Activated naive CD4-positive, alpha-beta T cell treated with anti-CD3 and anti-CD28 coated beads, Interleukin-2, amount 50 U/mL, for 72 hours (primary cell): ENCODE measurements at places on chromosomes 4 and X. TPM values are rescaled to one million over a fixed set of nuclear protein-coding genes. Genes with fewer than 3 reads are reported as not detected.

Gene FAM114A1
- 0.41 TPM for total RNA-seq

Gene CPZ
- total RNA-seq: not detected

Gene CTBP1
- total RNA-seq: 74.7 TPM

Gene BEX4
- 11.5 TPM for total RNA-seq

Gene GPR119
- not detected for total RNA-seq

Gene NDST4
- not detected for total RNA-seq

Gene UNC5C
- total RNA-seq: not detected

Gene SLC10A6
- not detected for total RNA-seq

Gene ZMAT1
- total RNA-seq: 5.1 TPM

Gene SSX3
- not detected for total RNA-seq

Gene P2RY4
- 0.14 TPM for total RNA-seq

Gene FAM53A
- total RNA-seq: 5.4 TPM

Gene MSANTD1
- total RNA-seq: 1.6 TPM

Gene TEX13B
- total RNA-seq: not detected

Gene PRKG2
- 0.25 TPM for total RNA-seq

Gene SYP
- total RNA-seq: 69.3 TPM

Gene ARHGAP24
- not detected for total RNA-seq

Gene KLHL34
- 1.5 TPM for total RNA-seq

Gene P2RY10
- 47.2 TPM for total RNA-seq

Gene CT47B1
- not detected for total RNA-seq

Gene TMPRSS11D
- not detected for total RNA-seq

Gene PHEX
- 0.93 TPM for total RNA-seq

Gene HGFAC
- total RNA-seq: not detected

Gene XAGE2
- not detected for total RNA-seq

Gene TMSB15C
- total RNA-seq: 4.5 TPM

Gene MAOA
- 3.8 TPM for total RNA-seq

Gene CEP44
- total RNA-seq: 39.0 TPM

Gene GRIA2
- not detected for total RNA-seq

Gene TENM3
- not detected for total RNA-seq

Gene UGT2A3
- total RNA-seq: not detected

Gene NCAPG
- 80.6 TPM for total RNA-seq

Gene TEC
- total RNA-seq: 8.3 TPM

Gene SERPINA7
- not detected for total RNA-seq

Gene ABLIM2
- total RNA-seq: 0.41 TPM

Gene MAGEE2
- total RNA-seq: not detected

Gene GRIA3
- total RNA-seq: not detected

Gene FOXR2
- total RNA-seq: not detected

Gene F11
- not detected for total RNA-seq

Gene AFF2
- total RNA-seq: 0.77 TPM

Gene ZXDA
- total RNA-seq: 4.6 TPM

Gene OTC
- total RNA-seq: not detected

Gene DKK2
- not detected for total RNA-seq

Gene GPAT3
- 1.0 TPM for total RNA-seq

Gene UGT2B7
- total RNA-seq: not detected

Gene NONO
- total RNA-seq: 527 TPM

Gene SLC25A43
- 1.8 TPM for total RNA-seq

Gene SLC49A3
- 1.3 TPM for total RNA-seq

Gene USP26
- not detected for total RNA-seq

Gene NEK1
- 13.7 TPM for total RNA-seq

Gene MAGEE1
- 4.5 TPM for total RNA-seq

Gene CDX4
- not detected for total RNA-seq

Gene HSFX4
- total RNA-seq: not detected

Gene PDLIM3
- total RNA-seq: not detected
